Cardiac septum (tissue), 1 donor: ENCODE measurements at places on chromosomes 11 and 22. TPM values are rescaled to one million over a fixed set of nuclear protein-coding genes. Genes with fewer than 3 reads are reported as not detected.

The ARHGEF17 gene
- total RNA-seq, result 82.6 TPM

The TSKU gene
- total RNA-seq, result 6.9 TPM

The CNIH2 gene
- 0.22 TPM for total RNA-seq

DNA sequence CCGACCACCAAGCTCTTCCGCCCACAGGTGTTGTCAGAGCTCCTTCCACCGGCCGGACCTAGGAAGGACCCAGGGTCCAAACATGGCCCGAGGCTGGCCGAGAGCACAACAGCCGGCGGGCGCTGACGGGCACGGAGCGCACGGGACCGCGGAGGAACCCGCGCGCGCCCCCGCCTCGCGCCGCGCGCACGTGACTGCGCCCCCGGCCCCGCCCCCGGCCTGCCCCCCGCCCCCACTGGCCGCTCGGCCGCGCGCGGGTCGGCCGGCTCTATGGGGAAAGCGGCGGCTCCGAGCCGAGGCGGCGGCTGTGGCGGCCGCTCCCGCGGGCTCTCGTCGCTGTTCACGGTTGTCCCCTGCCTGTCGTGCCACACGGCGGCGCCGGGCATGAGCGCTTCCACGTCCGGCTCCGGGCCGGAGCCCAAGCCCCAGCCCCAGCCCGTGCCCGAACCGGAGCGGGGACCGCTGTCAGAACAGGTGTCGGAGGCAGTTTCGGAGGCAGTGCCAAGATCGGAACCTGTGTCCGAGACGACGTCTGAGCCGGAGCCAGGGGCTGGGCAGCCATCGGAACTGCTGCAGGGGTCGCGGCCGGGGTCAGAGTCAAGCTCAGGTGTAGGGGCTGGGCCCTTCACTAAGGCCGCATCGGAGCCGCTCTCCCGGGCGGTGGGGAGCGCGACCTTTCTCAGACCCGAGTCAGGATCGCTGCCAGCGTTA lies at the start of gene OSBP2:
OSBP2 (plus strand) TSS at position 235 of the 711 bp plus-strand sequence; CDS start at position 271, 36 bp downstream.
- DNase-seq, result peak; percentile 67

DNA sequence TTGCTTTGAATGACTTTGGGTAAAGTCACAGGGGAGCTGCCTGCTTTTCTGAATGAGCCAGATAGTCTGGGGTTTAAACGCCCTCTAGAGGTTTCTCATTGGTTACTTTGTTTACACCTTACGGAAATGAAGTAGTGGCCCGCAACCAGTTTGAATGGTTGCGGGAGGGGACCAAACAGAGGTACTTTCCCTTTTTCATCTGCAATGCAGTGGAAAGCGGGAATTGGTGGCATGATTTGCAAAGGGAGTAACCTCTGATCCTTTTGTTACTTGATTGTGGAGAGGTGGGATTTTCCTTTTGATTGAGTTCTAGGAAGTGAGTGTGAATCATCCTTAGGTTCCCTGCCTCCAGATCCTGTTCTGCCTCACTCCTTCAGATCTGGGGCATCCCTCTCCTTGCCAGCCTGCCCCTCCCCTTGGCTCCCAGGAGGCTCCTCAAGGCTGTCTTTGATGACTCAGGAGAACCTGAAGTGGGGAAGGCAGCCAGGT lies 15.9 kb upstream of the GLYATL1 start:
- DNase-seq, result no peak

- no peak for DNase-seq
Measured at GRCh38 chr22:32761251-32761903, 40.1 kb upstream of the TIMP3 start.

The KDELR3 gene
- 18.2 TPM for total RNA-seq

DNA sequence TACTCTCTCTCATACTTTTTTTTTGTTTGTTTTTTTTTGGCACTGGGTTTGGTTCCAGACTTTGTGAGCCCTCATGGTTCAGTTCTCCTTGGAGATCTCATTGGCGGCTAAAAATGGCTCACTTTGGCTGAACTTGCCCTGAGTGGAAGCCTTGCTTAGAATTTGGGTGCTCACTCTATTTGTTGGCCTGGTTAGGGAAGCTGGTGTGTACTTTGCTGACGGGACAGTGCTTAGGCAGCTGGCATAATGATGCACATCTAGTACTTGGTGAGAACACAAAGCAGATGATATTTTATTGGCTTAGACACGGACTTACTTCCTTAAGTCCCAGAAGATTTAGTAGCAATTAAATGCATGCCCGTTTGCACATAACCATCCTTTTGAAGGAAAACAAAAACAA lies 66.5 kb upstream of the GRAMD1B start:
- no peak for DNase-seq

The OR51E2 gene
- not detected for total RNA-seq

GRCh38 chr22:46363611-46364321 lies 28.3 kb downstream of the TRMU start:
- no peak for DNase-seq

- DNase-seq, result no peak
Measured at GRCh38 chr11:86720546-86720945, 48.1 kb upstream of the ME3 start.

DNA sequence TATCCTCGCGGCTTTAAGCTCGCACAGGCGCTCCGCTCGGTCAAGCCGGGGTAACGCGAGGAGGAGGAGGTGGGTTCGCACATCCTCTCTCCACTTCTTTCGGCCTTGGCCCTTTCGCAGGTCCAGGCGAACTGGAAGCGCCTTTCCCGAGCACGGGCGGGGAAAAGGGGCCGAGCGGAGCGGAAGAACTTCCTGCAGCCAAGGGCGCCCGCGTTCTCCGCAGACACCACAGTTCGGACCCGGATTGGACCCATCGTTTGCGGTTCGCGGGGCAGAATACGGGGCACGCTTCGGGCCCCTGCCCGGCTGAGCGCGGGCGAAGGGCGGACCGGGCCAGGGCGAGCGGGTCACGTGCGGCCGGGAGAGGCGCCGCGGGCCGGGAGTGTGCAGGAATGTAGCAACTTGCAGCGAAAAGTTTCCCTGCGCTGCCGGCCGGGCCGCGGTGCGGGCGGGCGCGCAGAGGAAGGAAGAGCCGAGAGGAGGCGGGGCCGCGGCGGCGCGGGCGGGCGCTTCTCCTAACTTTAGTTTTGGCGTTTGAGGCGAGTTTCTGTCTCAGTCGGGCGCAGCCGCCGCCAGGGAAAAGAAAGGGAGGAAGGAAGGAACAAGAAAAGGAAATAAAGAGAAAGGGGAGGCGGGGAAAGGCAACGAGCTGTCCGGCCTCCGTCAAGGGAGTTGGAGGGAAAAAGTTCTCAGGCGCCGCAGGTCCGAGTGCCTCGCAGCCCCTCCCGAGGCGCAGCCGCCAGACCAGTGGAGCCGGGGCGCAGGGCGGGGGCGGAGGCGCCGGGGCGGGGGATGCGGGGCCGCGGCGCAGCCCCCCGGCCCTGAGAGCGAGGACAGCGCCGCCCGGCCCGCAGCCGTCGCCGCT lies at the start of gene YAP1:
YAP1 (plus strand) TSS at position 552 of the 865 bp plus-strand sequence. CDS start 402 bp downstream, outside the sequence.
- DNase-seq, result peak; percentile 92

The TMEM109 gene
- total RNA-seq, result 80.2 TPM

The MS4A4E gene
- total RNA-seq, result 0.62 TPM

The GRM5 gene
- total RNA-seq, result 0.13 TPM

- no peak for DNase-seq
Measured at GRCh38 chr11:82546661-82547557, 186.8 kb downstream of the FAM181B start.

The SSTR3 gene
- total RNA-seq, result not detected

The TTC28 gene
- 19.1 TPM for total RNA-seq

GRCh38 chr11:75333807-75334140 lies 17.7 kb downstream of the ARRB1 start:
- no peak for DNase-seq

DNA sequence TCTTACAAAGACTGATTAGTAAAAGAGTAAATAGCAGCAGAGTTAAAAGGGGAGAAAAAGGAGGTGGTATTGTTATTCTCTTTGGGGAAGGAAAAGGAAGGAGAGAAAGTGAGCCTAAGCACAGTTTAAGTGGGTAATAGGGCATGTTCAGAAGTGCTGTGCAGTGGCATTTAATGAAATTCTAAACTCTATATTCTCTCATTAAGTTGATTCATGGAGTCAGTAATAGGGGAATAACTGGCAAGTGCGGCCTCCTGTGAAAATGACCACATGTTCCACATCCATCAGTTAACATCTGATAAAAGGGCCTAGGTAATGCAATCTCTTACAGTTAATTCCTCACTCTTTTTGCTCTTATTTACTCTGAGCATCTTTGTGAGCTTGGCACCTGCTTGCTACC lies 516.7 kb downstream of the JRKL start:
- no peak for DNase-seq

DNA sequence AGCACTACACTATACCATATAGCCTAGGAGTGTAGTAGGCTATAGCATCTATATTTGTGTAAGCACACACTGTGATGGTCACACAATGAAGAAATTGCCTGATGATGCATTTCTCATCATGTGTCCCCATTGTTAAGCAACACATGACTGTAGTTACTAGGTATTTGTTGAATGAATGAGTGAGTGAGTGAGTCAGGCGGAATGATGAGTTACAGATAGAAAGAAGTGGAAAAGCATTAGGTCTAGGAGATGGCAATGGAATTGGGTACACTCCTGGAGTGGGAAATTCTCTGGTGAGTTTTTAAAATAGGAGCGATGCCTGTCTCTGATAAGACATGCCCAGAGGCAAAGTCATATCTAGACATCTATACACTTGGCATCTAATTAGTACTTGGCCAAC lies 160.5 kb upstream of the TBCEL start:
- no peak for DNase-seq

GRCh38 chr11:132640952-132641351 lies 891.3 kb downstream of the OPCML start:
- no peak for DNase-seq

DNA sequence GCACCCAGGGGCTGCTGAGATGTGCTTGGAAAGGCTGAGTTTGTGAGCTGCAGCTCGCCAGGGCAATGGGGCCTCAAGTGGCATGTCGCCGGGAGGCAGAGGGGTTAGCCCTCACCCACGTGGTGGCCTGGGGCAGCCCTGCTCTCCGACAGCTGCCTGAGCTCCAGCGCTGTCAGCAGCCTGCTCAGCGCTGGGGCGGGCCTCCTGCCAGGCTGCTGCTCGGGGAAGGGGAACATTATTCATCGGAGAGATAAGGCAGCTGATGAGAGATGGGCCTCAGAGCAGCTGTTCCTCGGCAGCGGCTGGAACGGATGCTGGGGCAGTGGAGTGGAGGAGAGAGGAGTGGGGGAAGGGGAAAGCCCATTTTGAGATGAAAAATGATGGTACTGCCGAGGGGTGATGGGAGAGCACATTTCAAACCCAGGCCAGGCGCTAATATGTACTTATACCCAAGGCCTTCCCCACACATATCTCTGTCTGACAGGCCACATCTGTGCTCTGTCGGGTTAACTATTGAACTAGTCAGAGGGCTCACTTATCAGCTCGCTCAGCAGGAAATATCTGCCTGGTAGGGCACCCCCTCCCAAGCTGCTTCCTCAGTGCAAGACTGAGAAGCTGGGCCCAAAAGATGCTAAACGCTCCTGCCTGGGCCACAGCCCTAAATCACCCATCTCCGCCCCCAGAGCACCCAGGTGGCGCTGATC lies 79.5 kb downstream of the TIMP3 start:
- DNase-seq, result peak; percentile 88

GRCh38 chr22:26903030-26903856 lies 245.9 kb downstream of the MIAT start:
- DNase-seq, result no peak

DNA sequence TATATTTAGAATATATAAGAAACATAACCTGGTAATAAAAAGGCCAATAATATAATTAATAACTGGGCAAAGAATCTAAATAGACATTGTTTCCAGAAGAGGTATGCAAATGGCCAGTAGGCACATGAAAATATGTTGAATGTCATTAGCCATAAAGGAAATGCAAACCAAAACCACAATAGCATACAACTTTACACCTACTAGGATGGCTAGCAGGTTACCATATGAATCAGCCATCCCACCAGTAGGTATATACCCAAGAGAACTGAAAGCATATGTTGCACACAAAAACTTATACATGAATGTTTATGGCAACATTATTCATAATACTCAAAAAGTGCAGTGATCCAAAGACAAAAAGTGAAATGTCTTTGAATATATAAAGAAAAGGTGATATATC lies 2.7 kb upstream of the OR2D2 start:
- no peak for DNase-seq

The CARNS1 gene
- total RNA-seq, result 22.2 TPM

GRCh38 chr11:76167590-76167989 lies 38.7 kb downstream of the WNT11 start:
- DNase-seq, result no peak

The CHRM4 gene
- 0.27 TPM for total RNA-seq

DNA sequence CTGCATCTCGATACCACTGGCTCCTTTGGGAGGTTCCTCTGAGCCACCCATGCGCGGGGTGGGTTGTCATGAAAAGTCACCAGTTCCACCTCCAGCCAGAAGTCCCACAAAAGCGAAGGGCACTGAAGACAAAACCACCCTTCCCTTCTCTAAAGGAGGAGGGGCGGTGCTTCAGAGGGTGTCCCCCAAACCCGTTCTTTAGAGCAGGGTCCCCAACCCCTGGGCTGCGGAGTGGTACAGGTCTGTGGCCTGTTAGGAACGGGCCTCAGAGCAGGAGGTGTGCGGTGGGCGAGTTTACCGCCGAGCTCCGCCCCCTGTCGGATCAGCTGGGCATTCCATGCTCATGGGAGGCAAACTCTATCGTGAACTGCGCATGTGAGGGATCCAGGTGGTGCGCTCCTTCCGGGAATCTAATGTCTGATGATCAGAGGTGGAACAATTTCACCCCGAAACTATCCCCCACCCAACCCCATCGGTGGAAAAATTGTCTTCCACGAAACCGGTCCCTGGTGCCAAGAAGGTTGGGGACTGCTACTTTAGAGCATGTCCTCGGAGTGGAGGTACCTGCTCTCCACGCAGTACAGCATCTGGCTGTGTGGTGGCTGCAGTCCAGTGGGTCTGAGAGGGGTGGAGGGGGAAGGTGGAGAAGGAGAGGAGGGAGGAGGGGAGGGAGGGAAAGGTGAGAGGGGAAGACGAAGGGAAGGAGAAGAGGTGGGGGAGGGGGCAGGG lies 72.9 kb upstream of the SEPTIN5 start:
- peak; percentile 63 for DNase-seq

DNA sequence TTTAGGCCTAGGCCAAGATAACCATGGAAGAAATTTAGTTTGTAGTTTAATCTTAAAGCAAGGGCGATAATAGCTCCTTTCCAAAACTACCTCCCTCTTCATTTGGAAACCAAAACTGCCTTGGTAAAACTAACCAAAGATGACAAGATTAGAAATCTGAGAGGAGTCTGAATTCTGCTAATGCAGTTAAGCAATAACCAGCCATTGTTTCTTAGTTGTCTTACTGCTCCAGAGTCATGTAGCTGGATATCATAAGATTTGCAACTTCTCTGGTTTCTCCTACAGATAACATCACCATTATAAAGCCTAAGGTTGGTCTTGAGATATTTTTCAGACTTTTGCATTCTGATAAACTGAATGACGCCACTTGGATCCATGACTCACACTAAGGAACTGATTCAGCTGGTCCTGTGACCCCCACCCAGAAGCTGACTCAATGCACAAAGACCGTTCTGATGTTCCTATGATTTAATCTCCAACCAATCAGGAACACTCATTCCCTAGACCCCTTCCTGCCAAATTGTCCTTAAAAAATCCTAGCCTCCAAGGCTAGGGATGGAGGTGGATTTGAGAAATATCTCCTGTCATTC lies 200.8 kb downstream of the LUZP2 start:
- no peak for DNase-seq

GRCh38 chr22:18079706-18080233 lies 2.0 kb downstream of the PEX26 start:
- DNase-seq, result no peak

The RAB3IL1 gene
- total RNA-seq, result 9.4 TPM
